Activated CD4-positive, alpha-beta memory T cell treated with anti-CD3 and anti-CD28 coated beads, Interleukin-2, amount 10 ng/mL, durations not matched to agents 7 days and 5 days (primary cell): ENCODE measurements at places on chromosomes 4 and X. TPM values are rescaled to one million over a fixed set of nuclear protein-coding genes. Genes with fewer than 3 reads are reported as not detected.

- no peak for DNase-seq
Measured at GRCh38 chrX:9153300-9153699, 119.4 kb upstream of the FAM9B start.

Gene NBDY
- total RNA-seq, result 29.2 TPM

GRCh38 chr4:19063662-19064061, 1042.1 kb upstream of the LCORL start:
- DNase-seq, result no peak

Gene ADAMTS3
- total RNA-seq, result not detected

- no peak for DNase-seq
Measured at GRCh38 chr4:128682942-128683666, 126.4 kb upstream of the JADE1 start.

GRCh38 chr4:146329050-146329716, 114.8 kb downstream of the REELD1 start:
- DNase-seq, result no peak

GRCh38 chr4:108116423-108117168, 52.1 kb downstream of the LEF1 start:
- peak; percentile 41 for DNase-seq

Gene MAOA
- 6.5 TPM for total RNA-seq

DNA sequence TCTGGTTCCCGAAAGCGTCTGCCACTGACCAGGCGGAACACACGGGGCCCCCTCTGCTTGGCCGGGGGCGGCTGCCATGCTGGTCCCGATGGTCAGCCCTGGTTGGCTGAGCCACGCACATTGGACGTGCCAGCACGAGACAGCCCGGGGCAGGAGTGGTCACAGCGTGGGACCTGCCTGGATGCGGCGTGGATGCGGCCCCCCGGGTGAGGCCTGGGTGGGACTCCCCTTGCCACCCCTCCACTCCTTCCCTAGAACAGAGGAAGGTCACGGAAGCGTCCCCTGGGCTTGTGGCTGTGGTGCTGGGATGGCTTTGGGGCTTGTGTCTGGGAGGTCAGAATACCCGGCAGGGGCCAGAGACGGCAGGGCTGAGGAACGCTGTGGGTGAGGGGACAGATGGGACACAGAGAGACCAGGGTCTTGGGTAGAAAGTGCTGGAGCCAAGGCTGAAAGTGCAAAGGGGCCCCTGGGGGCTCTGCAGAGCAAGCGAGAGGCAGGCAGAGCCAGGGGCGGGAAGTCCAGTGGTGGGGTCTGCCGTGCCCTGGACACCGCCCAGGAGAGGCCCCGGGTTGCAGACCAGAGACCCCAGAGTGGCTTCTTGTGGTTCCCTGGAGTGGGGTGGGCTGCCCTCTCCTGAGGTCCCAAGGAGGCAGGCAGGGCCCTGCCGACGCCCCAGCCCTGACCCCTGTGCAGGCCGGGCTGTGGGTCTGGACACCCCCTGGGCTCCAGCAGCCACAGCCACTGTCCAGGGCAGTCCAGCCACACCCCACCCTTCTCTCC, 8.6 kb upstream of the CPLX1 start:
- DNase-seq, result no peak

Gene FAM114A1
- 0.33 TPM for total RNA-seq

Gene PAGE2
- total RNA-seq, result not detected

Gene NAA11
- total RNA-seq, result not detected

- DNase-seq, result no peak
Measured at GRCh38 chr4:52788806-52789205, 37.6 kb upstream of the ERVMER34-1 start.

DNA sequence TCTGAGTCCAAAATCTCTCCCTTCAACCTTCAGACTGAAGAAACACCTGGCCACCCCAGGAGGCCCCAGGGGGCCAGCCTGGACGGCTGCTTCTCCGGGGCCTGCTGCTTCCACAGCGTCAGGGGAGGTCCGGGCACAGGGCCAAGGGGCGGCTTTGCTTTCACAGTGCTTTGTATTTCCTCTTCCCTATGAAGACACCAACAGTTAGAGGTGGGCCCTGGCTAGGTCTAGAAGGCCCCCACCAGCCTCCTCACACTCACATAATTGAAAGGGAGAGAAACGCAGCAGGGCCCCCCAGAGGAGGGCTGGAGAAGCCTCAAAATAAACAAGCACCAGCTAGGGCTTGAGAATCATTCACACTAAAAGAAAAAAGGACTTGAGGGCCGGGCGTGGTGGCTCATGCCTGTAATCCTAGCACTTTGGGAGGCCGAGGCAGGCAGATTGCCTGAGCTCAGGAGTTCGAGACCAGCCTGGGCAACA, 17.8 kb downstream of the SCD5 start:
- no peak for DNase-seq

GRCh38 chrX:131405497-131405896, 116.4 kb upstream of the IGSF1 start:
- no peak for DNase-seq
